ENCODE measurements at places on chromosomes 7 and 10.

GRCh38 chr10:8726779-8727084 is 672.2 kb downstream of the GATA3 start:
- DNase-seq, result no peak

DNA sequence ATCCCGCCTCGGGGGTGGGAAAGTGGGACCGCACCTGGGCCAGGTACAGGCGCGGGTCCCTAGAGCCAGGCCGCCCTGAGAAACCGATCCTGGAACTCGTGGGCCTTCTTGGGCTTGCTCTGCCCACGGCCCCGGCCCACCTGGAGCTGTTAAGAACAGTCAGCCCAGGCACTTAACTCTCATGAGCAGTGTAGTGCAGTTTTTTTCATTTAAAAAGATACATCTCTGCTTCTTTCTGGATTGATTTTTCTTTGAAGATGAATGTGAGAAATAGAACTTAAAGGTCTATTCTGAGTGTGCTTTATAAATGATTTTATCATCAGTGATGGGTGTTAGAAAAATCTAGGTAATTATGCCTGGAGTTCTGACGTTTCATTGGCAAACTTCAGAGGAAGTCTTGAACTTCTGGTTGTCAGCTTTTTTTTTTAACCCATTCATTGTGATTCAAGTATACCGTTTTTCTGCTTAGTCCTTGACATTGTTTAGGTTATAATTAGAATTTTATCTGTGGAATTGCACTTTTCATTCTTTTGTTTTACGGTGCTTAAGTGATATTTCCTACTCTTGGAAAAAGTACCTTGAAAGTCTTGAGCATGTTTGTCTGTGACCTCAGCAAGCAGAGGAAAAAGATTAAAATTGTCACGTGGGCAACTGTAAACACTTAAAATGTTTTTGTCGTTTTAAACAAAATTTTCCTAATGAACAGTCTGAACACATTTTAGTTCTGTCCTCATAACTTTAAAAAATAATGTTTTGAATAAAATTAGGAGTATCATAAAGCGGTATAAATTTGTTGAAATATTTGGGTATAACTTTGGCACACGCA is 906 bp downstream of the CDK1 start:
- DNase-seq, result no peak

GRCh38 chr10:112613620-112614019 is 166.6 kb downstream of the VTI1A start:
- DNase-seq, result no peak

DNA sequence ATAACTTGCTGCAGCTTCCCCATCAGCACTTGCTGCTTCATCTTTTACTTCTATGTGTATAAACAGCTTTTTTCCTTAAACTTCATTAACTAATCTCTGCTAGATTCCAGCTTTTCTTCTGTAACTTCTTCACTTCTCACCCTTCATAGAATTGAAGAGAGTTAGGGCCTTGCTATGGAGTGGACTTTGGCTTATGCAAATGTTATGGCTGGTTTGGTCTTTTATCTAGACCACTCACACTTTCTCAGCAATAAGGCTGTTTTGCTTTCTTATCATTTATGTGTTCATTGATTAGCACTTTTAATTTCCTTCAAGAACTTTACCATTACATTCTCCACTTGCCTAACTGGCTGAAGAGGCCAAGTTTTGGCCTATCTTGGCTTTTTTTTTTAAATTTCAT is 64.2 kb upstream of the HELLS start:
- DNase-seq, result no peak

DNA sequence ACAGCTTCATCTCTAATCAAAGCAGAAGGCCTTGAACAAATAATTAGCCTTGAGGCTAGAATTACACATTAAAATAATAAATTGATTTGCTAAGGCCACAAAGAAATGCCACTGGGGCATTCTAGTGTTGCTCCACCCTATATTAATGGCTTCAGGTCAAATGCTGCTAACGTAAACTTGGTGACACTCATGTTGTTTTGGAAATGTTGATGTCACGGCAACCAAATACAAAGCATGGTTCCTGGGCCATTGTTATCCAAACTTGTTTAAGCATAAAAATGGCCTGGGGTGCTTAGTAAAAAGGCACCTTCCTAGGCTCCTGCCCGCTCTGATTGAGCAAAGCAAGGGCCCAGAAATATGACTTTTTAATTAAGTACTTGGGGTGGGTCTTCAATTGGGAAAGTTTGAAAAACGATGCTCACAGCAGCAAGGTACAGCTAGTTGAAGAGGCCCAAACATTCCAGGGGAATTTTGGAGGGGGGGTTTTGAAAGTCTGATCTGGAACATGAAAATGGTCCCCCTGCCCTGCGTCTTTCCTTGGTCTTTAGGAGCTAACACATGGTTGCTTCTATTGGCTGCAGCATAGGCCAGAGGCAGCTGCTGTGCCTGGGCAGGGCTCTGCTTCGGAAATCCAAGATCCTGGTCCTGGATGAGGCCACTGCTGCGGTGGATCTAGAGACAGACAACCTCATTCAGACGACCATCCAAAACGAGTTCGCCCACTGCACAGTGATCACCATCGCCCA is 67.8 kb downstream of the ABCC2 start:
- DNase-seq, result no peak

- no peak for DNase-seq
These were observed 26.7 kb upstream of the CDCA7L start for GRCh38 chr7:21972397-21972784.

- DNase-seq, result no peak
These were observed 541.3 kb downstream of the LRMDA start for GRCh38 chr10:75972491-75973276.

DNA sequence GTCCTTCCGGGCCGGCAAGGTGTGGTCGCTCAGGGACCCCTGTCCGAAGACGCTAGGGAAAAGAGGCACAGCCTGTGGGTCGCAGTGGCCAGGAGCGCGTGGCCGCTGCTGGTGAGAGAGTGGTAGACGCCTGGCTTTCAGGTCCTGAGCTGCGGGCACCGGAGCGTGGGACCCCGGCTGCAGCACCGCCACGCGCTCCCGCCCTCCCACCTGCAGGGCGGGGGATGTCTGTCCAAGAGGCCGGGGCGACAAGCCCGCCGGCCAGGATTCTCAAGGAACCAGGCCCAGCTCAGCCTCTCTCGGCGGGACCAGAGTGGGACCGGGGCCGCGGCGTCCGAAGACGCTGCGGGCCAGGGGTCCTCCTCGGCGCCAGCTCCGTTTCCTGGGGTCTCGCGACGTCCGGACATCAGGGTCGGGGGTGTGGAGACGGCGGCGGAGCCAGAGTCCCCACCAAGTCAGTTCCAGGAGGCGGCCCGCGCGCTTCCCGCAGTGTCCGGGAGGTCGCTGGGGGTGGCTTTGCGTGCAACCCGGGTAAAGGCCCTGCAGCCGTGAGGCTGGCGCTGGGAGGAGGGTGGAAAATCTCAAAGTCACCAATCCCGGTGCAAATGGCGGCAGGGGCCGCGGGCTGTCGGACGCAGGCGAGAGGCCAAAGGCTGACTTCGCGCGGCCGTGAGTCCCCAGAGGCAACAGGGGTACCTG is 5.5 kb downstream of the ZNF503 start:
- DNase-seq, result no peak

DNA sequence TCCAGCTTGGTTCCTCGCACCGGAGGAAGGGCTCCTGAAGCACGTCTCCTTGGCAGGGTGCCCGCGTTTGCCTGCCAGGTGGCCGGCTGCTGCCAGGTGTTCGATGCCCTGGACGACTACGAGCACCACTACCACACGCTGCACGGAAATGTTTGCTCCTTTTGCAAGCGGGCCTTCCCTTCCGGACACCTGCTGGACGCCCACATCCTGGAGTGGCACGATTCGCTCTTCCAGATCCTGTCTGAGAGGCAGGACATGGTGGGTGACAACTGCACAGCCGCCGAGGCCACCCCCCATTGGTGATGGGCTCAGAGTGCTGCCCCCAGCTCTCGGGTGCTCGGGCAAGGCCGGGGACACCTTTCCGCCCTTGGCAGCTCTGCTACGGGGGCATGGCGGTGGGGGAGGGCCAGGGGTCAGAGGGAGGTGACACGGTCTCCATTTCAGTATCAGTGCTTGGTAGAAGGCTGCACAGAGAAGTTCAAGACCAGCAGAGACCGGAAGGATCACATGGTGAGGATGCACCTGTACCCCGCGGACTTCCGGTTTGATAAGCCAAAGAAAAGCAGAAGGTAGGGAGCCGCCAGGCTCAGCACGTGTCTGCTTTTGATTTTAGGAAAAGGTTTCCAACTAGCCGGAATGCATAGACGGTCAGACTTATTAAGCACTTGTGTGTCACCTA is 1.1 kb downstream of the ZNF511 start:
- no peak for DNase-seq

DNA sequence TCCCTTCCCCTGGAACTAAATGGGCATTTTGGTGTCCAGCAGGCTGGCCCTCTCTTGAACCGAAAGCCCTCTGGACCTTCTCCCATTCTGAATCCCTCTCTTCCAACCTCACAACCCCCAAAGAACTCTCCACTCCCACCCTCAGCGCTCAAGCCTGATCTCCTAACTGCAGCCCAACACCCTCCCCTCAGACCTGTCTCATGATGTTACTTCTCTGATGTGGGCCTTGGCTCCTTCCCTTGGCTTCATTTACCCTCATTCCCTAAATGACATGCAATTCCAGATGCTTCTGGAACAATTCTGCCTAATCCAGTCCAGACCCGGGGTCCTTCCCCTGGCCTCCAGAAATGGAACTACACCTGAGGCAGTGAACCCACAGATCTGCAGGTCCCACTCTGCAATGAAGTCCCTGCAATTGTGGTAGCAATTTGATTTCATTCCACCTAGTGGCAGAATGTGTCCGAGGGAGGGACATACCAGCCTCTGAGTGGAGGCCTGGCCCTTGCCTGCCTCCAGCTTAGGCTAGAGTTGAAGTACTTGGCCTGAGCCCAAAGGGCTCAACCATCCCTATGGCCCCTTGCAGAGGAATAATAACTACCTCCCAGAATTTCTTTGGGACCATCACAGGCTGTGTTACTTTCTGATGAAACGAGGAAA is 4.1 kb upstream of the CEP41 start:
- no peak for DNase-seq

GRCh38 chr10:74771054-74771453 is 55.3 kb upstream of the KAT6B start:
- no peak for DNase-seq

DNA sequence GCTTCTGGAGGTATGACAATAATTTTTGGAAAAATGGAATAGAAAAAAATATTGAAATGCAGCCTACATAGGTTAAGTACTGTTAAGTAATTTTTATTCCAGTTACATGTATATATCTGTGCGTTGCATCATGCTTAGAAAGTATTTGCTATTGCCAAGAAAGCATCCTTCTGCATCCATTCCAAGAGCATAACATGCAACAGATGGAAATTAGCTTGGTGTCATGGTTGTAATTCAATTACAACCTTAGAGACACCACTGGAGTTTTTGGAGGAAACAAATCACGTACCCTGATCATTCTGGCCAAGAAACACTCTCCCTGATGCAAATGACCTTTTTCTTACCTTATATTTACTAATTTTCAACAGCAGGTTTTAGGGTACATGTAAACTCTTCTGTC is 1.7 kb downstream of the AKR1B1 start:
- DNase-seq, result no peak

GRCh38 chr7:22001345-22002004 is 55.8 kb upstream of the CDCA7L start:
- DNase-seq, result peak; percentile 72

- DNase-seq, result peak; percentile 60
These were observed 19.0 kb upstream of the ANKRD2 start for GRCh38 chr10:97553575-97554031.

DNA sequence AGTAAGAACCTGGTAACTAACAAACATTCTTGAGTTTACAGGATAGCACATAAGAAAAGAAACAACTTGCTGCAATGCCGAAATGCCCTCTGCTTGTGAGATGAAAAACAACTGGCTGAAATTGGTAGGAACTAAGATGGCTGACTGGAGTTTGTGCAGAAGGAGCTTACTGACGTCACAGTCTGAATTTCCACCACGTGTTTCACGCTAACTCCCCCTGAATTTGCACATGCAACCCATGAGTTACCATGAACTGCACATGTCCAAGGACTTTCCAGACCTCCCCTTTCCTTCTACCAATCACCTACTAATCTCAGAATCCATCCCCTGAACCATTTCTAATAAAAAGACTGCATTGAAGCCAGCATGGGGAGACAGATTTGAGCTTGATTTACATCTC is 86.3 kb upstream of the KCND2 start:
- DNase-seq, result no peak

DNA sequence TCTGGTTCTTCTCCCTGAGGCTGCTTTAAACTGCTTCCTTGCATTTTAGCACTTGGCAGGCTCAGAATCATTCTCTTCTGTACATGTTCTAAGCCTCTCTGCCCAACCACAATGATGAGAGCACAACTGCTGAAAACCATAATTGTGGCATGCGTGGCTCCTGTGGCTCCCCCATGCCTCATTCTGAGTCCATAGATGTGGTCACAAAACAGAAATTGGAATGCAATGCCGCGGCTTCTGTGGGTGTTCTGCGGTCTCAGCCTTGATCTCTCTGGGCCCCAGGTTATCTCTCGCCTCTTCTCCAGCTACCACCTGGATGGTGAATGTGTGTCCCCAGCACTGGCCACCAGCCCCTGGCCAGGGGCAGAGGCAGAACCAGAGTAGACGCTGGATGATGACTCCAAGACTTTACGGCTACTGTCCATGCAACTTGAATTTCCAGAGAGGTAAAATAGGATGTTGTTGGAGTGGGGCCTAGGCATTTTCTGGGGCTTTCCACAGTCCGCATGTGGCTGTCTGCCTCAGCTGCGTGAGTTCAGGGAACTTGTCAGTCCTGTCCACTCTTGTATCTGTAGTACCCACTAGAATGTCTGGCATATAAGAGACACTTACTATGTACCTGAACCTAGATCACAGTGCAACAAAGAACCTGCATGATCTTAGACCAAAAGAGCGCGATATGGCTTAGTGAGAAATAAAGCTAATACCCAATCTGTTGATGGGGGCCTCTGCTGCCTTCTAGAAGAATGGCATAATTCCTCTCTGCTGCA is 52.4 kb upstream of the ADRB1 start:
- no peak for DNase-seq

DNA sequence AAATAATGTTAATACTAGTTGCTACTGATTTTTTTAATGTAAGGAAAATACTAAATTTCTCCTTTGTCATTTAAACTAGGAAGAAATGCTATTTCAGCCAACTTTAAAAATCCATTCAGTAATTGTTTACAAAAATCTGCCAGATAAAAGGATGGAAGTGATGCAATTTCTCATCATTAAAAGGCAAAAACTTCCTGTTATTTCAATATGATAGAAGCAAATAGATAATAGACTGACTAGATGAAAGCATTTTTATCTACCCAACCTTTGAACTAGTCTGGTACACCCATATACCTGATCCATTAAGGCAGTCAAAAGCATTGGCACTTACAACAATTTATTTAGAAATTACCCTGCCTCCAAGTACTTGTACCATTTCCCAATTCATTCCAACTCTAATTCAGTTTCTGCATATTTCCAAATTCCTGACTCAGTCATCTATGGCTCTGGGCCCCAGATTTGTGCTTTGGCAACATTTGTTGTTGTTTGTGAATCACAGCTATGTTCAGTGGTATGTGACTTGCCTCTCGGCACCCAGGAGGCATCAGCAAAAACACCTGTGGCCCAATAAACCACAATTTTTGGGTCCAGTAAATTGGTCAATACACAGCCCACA is 482.6 kb upstream of the SEMA3A start:
- no peak for DNase-seq
